NAMALWA (cell line): ENCODE measurements at places on chromosomes 13 and 19.

GRCh38 chr13:48783181-48783630 is 129.5 kb downstream of the CYSLTR2 start:
- DNase-seq = peak; percentile 74

DNA sequence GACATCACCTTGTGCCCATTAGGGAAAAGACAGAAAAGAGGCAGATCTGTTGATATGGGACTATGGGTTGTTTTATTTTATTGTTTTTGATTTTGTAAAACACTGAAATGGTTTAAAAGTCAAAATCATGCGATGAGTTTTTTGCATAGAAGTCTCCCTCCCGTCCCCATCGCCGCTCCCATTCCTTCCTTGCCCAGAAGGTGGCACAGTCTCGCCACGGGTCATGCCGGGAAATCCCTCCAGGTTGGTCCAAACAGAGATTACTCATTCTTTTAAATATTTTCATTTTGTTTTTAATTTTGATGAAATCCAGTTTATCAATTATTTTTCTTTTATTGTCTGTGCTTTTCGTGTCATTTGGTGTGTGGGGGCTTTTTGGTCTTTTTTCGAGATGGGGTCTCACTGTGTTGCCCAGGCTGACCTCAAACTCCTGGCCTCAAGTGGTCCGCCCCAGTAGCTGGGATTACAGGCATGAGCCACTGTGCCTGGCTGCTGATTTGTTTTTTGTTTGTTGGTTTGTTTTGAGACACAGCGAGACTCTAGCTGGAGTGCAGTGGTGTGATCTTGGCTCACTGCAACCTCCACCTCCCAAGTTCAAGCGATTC is 9.2 kb downstream of the PGPEP1 start:
- no peak for DNase-seq

DNA sequence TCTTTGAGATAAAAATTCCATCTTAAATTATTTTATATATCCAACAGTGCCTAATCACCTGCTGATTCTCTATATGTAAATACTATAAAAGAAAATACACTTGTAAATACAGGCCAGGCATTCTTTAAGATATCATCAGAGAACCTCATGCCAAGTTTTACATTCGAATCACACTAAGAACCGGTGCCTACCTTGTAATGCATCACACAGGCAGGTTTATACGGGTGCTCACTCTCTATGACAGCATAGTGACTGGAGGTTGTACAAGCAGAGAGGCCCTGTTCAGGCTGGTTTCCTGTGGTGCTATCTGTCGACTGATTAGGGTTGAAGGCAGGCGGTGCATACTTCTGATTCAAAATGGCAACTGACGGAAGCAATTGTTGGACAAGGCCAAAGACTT is 141.3 kb upstream of the FBXL3 start:
- DNase-seq = no peak

DNA sequence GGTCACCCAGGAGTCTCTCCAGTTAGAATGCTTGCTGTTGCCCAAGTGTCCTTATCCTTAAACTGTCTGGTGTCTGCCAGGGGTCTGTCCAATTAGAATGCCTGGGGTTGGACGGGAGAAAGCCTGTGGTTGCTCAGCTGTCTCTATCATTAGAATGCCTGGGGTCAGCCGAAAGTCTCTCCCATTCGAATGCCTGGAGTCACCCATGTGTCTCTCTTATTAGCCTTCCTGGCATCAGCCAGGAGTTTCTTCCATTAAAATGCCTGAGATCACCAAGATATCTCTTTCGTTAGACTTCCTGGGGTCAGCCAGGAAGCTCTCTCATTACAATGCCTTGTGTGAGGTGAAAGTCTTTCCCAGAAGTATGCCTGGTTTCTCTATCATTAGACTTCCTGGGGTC is 1521.0 kb downstream of the UQCRFS1 start:
- no peak for DNase-seq

DNA sequence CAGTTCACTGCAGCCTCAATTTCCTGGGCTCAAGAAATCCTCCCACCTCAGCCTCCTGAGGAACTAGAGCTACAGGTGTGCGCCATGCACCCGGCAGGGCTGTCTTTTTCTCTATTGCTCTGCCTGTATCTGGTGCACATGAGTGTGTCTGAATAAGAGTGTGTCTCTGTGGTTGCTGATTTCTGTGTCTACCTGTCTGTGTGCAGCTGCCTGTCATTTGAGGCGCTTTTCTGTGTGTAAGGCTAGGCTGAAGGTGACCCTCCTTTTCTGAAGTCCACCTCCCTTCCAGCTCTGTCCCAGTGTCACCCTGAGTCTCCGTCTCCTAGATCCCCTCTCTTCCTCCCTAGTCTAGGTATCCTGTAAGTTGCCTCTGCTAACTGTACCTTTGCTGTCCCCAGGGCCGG is 1.5 kb upstream of the PRR12 start:
- DNase-seq = no peak
